ENCODE measurements at places on chromosomes 16 and 17.

GRCh38 chr17:50406578-50406977 is 9.3 kb upstream of the LRRC59 start:
- DNase-seq = no peak

DNA sequence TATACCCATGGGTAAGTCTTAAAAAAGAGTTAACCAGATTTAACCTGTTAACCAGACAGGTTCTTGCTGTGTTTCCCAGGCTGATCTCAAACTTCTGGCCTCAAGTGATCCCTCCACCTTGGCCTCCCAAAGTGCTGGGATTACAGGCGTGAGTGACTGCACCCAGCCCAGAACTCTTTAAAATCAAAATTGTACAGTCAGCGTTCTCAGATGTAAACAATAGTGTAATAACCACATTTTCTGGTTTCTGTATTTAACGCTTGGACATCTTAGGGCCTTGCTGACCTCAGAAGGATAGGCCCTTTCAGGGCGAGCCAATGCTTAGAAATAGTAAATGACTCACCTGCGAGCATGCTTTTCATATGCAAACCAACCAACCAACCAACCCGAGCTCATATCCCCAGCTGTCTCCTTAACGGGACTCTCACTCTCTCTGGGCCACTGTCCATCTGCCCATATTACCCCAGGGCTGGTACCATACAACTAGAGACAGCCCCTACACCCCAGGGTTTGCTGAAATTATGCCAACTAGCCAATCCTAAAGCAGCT is 415.0 kb upstream of the XYLT1 start:
- DNase-seq = no peak

DNA sequence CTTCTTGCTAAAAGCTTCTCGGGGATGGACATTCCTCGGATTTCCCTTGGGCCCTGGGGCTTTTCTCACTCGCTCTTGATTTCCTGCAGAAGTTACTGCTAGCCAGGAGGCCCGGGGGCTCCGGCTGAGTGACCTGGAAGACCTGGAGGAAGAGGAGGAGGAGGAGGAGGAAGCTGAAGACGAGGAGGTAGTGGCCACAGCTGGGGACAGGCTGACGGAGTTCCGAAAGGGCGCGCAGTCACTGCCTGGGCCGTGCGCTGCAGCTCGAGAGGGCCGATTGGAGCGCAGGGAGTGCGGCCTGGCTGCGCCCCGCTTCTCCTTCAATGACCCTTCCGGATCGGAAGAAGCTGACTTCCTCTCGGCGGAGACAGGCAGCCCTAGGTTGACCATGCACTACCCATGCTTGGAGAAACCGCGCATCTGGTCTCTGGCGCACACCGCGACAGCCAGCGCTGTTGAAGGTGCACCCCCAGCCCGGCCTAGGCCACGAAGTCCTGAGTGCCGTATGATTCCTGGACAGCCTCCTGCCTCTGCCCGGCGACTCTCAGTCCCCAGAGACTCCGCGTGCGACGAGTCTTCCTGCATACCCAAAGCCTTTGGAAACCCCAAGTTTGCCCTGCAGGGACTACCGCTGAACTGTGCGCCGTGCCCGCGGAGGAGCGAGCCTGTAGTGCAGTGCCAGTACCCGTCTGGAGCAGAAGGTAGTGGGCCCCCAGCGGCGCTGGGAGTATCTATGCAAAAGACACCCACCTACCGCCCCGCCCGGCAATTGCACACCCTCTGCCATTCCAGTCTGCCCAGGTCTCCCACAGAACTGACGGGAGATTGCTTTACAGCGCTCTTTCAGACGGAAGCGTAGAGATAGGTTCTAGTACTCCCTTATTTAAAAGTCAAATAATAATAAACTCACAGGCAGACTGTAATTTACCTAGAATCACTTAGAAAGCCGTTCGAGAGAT is 4.9 kb downstream of the IRX6 start:
- no peak for DNase-seq

- DNase-seq = no peak
Measured at GRCh38 chr16:89350701-89351380, 133.3 kb downstream of the ZNF778 start.

GRCh38 chr17:28616281-28616680 is 2.3 kb upstream of the RSKR start:
- no peak for DNase-seq

All from activated CD4-positive, alpha-beta T cell treated with anti-CD3 and anti-CD28 coated beads, Interleukin-2, amount 50 U/mL, for 16 hours (primary cell).